ENCODE measurements at places on chromosomes 11 and 22. TPM values are rescaled to one million over a fixed set of nuclear protein-coding genes. Genes with fewer than 3 reads are reported as not detected.

GRCh38 chr11:44992181-44992582, 41.5 kb upstream of the TP53I11 start:
- DNase-seq, result no peak

DNA sequence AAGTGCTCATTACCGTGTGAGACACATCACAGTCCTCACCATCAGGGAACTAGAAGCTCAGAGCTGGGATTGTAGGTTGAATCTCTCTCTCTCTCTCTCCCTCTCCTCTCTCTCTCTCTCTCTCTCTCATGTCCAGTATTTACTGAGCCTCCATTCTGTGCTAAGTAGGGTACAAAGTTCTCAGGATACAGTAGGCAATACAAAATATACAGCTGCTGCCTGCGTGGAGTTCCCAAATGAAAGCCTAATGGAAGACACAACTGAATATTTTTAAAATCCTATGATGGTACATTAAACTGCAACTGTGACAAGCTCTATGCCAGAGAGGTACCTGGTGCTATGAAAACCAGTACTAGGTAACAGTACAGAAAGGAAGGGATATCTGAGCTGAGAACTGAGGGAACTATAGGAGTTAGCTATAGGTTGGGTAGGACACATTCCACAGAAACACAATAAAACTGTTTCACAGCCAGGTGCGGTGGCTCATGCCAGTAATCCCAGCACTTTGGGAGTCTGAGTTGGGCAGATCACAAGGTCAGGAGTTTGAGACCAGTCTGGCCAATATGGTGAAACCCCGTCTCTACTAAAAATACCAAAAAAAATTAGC, 9.6 kb upstream of the PRG2 start:
- DNase-seq, result no peak

DNA sequence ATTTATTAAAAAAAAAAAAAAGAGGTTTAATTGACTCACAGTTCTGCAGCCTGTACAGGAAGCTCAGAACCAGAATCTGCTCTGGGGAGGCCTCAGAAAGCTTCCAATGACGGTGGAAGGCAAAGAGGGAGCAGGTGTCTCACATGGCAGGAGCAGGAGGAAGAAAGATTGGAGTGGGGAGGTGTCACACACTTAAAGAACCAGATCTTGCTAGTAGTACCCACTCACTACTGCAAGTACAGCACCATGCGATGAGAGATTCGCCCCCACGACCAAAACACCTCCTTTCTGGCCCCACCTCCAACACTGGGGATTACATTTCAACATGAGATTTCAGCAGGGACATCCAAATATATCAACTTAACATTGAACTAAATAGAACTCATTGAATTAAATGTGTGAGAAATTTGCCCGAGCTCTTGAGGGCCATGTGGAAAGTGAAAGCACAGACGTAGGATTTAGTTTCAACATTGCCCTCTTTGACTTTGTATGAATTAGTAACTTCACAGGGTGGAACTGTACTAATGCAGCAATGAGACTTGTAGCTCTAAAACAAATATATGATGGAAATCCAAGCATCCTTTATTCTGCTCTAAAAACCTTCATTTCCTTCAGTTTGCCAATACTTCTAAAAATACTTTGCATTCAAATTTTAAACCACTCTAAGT, 628.2 kb downstream of the FAM181B start:
- DNase-seq, result no peak

GRCh38 chr11:125790825-125791224, 2.9 kb downstream of the PATE3 start:
- DNase-seq, result no peak

OR52N4 gene
- total RNA-seq, result not detected

DEUP1 gene
- not detected for total RNA-seq

Measured in SK-MEL-5 (cell line).